ENCODE measurements at places on chromosomes 7 and 10.

- no peak for DNase-seq
These were observed 89.0 kb downstream of the EMX2 start for GRCh38 chr10:117631276-117632145.

GRCh38 chr10:74178042-74178791, 27.2 kb downstream of the ADK start:
- DNase-seq = no peak

- DNase-seq = no peak
These were observed 102.5 kb downstream of the CD36 start for GRCh38 chr7:80740778-80741545.

- DNase-seq = no peak
These were observed 294.6 kb downstream of the RNLS start for GRCh38 chr10:88288320-88289059.

DNA sequence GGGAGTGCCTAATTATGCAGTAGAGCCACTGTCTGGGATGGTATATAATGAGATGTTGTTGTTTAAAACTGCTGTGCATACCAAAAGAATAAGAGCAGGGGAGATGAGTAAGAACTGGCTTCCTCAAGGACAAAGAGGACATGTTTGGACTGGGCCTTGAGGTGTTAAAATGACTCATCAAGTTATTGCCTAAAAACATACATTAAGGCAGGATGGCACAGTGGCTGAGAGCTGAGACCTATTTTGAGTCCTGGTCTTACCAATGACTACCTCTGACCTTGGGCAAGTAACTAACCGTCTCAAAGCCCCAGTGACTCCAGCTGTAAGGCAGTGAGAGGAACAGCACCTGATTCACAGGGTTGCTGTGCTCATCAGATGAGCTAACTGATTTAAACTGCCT, 71.1 kb downstream of the CFAP58 start:
- no peak for DNase-seq
